Fibroblast of the conjunctiva (primary cell): ENCODE measurements at places on chromosomes 12 and 14.
A peak's percentile ranks its signal among the peaks of the same experiment; 100 is the strongest.

- no peak for DNase-seq
These were observed 10.9 kb upstream of the ENDOU start for GRCh38 chr12:47736216-47736615.

DNA sequence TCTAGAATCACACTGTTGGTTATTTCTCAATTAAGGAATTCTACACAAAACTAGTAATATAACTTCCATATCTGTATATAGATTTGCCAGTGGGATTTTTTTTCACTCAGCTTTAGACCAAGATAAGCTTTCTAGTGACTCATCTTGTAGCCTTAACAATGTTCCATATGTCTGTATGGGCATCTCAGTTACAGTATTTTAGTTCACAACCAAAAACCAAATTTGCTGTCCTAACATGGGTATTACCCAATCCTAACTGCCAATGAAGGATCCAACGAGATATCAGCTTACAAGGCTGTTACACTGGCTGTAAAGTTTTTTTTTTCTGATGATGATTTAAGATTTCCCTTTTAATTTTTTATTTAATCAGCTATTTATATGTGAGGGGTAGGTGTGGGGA is 31.5 kb upstream of the KRR1 start:
- no peak for DNase-seq

- DNase-seq: no peak
These were observed 7.5 kb upstream of the MSI1 start for GRCh38 chr12:120376416-120376815.

DNA sequence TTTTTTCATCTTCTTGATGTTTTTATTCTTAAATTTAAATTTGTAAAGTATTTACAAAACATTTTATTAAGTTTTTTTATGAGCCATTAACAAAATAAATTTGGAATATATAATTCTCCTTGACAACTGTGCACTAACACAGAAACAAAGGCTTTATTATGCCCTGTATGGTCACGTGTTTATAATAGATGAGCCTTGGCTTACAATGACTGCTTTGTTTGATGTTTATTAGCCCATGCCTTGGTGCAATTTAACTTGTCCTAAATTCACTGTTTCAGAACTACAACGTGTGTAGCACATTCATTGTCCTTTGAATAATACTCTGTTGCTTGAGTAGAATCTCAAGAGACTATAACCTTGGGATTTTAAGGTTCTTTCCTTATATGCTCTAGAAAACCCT is 59.8 kb downstream of the CNTN1 start:
- DNase-seq: no peak

DNA sequence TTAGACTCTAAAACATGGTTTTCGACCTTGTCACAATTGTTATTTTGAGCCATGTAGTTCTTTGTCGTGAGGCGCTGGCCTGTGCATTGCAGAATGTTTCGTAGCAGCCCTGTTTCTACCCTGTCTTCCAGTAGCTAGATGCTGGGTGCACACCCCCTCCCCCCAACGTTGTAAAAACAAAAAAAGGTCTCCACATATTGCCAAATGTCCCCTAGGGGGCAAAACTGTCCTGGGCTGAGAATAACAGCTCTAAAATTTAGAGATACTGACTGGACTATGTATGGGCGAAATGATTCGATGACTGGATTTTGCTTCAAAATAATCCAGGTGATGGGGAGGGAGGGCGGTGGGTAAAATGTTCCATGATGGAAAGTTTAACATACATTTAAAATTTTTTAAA is 126.1 kb upstream of the FUT8 start:
- no peak for DNase-seq

- DNase-seq: no peak
These were observed 2.6 kb downstream of the KIAA0586 start for GRCh38 chr14:58430156-58430555.

GRCh38 chr12:47394070-47394469 is 311.8 kb downstream of the RPAP3 start:
- no peak for DNase-seq

- DNase-seq: no peak
These were observed 36.5 kb downstream of the CORO1C start for GRCh38 chr12:108694812-108695278.

- no peak for DNase-seq
These were observed 6.7 kb upstream of the TESC start for GRCh38 chr12:117105902-117106301.

DNA sequence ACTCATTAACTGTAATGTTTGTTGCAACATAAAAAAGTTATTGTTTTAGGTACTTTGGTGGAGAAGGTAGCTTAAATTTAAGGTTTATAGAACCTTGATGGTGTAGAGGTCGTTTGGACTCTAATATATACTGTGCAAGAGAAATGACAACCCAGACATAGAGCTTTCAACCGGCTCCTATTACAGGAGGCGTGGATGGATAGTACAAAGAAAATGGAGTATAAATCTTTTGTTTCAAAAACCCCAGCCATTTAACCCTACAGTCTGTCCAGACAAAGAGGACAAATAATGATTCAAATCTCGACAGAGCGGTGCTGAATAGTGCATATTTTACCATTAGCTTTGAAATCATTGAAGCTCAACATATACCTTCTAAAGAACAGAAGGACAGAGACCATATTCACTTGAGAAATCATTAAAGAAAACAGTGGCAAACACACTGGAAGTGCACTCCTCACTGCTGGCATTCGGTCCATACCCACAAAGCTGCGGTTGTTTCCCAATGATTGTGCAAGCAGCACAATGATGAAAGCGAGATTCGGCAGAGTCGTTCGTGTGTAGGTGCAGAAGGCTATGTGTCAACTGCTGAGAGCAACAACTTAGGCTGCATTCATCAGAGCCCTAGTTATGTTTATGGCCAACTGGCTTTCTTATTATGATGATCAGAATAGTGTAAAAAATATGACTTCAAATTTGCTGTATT is 688.6 kb downstream of the NOVA1 start:
- DNase-seq: no peak

DNA sequence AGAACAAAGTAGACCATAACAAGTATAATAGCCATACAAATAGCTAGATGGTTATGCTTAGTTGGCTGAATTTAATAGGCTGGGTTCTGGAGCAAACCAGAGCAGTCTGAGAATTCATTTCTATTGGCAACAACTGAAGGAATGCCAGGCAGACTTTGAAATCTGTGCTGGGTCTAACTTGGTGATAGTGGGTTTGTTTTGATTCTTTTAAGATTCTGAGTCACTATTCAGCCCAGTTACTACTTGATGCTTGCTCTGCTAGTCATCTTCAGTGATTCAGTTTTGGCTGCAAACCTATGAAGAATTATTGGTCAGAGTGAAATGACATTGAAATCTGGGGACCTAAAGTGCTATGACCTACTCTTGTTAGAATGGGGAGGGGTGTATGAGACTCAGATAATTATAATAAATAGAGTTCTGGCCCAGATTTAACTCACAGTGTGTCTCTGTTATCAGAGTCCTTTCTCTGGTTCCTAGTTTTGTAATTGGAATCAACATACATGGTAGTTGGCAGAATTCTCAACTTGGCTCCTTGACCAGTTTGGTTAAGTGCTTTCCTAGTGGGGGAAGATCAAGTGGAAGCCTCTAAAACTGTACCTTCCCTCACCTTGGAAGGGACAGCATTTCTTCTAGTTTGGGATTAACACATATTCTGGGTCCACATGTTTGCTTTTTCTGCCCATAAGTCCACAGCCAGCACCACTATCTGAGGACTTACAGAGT is 43.5 kb downstream of the MNAT1 start:
- DNase-seq: peak; percentile 69

- no peak for DNase-seq
These were observed 34.8 kb downstream of the NFKBIA start for GRCh38 chr14:35369701-35370191.

DNA sequence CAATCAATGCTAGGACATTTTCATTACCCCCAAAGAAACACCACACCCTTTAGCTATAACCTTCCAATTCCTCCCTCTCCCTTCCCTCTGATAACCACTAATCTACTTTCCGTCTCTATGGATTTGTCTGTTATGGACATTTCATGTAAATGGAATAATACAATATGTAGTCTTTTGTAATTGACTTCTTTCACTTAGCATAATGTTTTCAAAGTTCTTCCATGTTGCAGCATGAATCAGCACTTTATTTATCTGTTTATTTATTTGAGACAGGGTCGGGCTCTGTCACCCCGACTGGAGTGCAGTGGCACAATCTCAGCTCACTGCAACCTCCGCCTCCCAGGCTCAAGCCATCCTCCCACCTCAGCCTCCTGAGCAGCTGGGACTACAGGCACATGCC is 1.2 kb upstream of the RBM19 start:
- no peak for DNase-seq

GRCh38 chr14:20440882-20441281 is 4.9 kb upstream of the KLHL33 start:
- DNase-seq: no peak

DNA sequence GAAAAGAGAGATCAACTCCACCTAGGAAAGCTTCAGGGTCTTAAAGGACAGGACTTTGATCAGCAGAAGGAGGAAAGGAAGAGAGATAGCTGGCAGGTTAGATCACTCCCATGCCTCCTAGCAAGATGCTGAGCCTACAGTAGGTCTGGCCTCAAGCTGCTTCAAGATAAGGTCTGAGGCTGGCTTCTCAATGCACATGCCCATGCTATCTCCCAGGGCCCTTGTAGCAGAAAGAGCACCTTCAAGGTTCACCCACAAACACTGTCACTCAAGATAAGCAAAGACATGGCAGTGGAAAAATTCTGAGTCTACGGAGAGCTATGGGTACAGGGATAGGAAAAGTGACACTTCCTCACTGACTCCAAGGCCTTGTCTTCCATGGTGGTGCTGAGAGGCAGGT is 14.3 kb downstream of the REM2 start:
- no peak for DNase-seq

- DNase-seq: no peak
These were observed 205.2 kb upstream of the TMEM260 start for GRCh38 chr14:56374421-56374820.

GRCh38 chr12:3355378-3355900 is 135.6 kb upstream of the PRMT8 start:
- DNase-seq: no peak

DNA sequence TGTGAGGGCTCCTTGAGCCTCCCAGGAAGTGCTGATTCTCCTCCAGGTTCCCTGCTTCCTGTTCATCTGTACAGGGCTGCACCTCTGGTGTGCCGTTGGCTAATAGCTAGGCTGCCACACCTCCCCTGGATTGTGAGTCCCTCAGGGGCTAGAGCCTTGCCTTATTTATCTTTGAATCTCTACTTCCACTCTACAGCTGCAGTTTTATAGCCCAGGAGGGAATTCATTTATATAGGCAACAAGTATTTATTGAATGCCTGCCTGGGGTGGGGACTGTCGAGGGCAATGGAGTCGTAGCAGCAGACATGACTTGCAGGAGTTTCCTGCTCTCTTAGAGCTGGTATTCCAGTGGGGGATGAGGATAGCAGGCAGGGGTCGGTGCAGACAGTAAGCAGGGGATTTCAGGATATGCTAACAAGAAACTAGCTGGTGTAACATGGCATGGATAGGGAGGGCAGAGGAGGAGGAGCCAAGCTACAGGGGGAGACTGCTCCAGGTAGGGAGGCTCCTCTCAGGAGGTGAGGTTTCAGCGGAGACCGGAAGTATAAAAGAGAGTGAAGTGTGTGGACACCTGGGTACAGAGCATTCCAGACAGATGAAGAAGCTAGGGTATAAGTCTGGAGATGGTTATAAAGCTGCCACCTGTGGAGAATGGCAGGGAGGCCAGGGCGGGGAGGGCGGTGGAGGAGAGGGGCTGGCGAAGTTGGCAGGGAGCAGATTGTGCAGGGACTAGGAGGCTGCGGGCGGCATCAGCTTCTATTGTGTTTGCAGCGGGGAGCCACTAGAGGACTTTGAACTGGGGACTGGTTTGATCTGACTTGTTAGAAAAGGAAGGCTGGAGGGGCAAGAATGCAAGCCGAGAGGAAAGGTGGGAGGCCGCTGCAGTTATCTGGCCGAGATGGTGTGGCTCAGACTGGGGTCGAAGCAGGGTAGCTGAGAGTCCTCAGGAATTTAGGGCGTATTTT is 17.2 kb downstream of the USP30 start:
- DNase-seq: no peak

- no peak for DNase-seq
These were observed 94.2 kb downstream of the ETV6 start for GRCh38 chr12:11743423-11744409.
